Smooth muscle cell of the umbilical artery (primary cell): ENCODE measurements at places on chromosomes 1 and 21. TPM values are rescaled to one million over a fixed set of nuclear protein-coding genes. Genes with fewer than 3 reads are reported as not detected.

SLAMF8 gene
- total RNA-seq = not detected in 2 replicates

JUN gene
- 87.0 and 131 TPM in 2 replicates for total RNA-seq

RHEX gene
- not detected in 2 replicates for total RNA-seq

PLPPR4 gene
- under 0.01 TPM in 1 of 2 replicates, not detected in the other for total RNA-seq

F3 gene
- 62.7 and 94.4 TPM in 2 replicates for total RNA-seq

PRDM15 gene
- 3.9 and 7.0 TPM in 2 replicates for total RNA-seq
